Mammary epithelial cell (primary cell): ENCODE measurements at places on chromosomes 2 and 18. TPM values are rescaled to one million over a fixed set of nuclear protein-coding genes. Genes with fewer than 3 reads are reported as not detected.

Gene ACMSD
- not detected in 2 replicates for total RNA-seq

Gene PPIL3
- 42.8 and 45.1 TPM in 2 replicates for total RNA-seq

Gene LYPD6B
- total RNA-seq = 3.0 TPM

Gene ABCB11
- not detected in 2 replicates for total RNA-seq

GRCh38 chr2:214450118-214450894 is 39.5 kb downstream of the VWC2L start:
- no peak for DNase-seq
